Fibroblast of the conjunctiva (primary cell): ENCODE measurements at places on chromosomes 13 and 19.

DNA sequence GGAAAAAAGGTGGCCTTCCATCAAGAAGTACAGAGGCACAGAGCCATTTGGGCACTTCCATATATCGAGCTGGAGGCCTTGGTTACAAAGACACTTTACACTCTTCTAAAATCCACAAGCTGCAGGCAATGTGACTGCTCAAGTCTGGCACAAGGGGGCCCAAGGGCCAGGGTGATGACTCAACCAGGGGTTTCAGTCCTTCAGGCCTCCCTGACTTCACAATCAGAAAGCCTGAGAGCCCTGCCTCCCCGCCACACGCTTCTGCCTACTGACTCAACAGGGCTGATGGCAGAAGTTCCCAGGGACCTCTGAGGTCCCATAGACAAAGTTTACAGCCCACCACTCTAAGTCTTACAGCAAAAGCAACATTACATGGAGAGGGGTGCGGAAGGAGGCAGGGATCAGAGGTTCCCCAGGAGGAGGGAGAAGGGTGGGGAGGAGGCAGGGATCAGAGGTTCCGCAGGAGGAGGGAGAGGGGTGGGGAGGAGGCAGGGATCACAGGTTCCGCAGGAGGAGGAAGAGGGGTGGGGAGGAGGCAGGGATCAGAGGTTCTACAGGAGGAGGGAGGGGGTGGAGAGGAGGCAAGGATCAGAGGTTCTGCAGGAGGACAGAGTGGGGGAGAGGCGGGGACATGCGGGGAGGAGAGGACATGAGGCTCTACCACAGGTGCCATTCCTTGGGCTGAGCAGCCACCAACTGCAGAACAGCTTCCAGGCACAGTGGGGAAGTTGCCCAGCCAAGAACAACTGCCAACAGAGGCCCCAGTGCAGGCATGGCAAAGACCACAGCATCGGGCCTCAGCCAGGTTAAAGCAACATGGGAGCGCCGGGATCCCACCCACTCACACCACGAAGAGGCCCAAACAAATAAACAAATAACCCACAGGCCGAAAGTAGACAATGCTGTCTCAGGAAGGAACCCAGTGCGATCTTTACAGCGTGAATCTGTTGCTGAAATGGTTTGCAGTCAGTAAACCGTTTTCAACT, 52.0 kb downstream of the SLC7A1 start:
- DNase-seq: no peak

- DNase-seq: no peak
These were observed 688 bp downstream of the ZFP36 start for GRCh38 chr19:39407410-39407659.

DNA sequence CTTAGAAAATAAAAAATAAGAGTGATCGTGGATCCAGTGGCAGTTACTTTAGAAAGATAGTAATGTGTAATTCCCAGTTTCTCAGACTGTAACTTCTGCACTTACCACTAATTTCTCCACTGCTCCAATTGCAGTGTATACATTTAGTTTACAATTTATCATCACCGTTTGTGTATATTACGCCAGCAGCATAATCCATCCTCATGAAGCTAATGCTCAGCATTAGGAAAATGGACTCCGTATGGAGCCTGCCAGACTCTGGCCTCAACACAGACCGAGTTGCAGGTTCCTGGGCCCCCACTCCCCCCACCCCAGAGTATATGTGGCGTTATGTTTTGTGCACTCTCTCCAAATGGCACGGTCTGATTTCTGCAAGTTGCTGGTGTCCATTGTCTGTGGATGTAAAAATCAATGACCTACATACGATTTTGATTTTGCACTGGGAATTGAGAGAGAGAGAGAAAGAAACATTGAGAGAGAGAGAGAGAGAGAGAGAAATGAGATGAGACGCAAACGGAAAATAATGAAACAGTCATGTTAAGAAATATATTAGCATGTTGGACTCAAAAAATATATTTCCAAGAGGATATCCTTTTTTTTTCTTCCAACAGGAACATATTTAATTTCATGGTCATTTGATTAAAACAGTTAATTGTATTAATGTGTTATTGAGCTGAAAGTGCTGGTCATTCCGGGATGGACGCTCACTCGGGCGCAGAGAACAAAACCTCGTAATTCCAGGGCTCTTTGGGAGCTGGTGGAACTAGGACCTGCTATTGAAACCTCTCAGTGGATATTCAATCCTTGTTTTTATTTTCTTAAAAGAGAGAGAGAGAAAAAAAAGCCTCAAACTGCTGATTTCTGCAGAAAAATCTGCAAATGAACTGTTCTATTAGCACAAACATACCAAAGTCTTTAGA, 278.8 kb downstream of the TSHZ3 start:
- DNase-seq: no peak

DNA sequence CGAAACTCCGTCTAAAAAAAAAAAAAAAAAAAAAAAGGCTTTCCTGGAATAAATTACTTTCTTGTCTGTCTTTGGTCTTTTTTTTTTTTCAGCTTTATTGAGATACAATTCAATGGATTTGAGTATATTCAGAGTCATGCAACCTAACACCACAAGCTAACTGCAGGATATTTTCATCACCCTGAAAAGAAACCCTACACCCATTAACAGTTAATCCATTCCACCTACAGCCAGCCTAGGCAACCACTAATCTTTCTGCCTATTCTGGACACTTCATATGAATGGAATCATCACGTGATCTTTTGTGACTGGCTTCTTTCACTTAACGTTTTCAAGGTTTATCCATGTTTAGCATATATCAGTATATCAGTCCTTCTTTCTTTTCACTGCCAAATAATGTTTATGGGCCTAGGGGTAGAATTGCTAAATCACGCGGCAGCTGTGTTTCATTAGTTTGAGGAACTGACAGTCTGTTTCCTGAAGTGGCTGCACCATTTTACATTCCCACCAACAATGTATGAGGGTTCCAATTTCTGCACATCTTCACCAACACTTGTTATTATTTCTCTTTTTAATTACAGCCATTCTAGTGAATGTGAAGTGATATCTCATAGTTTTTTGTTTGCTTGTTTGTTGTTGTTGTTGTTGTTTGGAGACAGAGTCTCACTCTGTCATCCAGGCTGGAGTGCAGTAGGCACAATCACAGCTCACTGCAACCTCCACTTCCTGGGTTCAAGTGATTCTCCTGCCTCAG, 19.9 kb downstream of the LRFN3 start:
- DNase-seq: no peak

GRCh38 chr19:35059006-35059798, 17.7 kb downstream of the HPN start:
- no peak for DNase-seq

DNA sequence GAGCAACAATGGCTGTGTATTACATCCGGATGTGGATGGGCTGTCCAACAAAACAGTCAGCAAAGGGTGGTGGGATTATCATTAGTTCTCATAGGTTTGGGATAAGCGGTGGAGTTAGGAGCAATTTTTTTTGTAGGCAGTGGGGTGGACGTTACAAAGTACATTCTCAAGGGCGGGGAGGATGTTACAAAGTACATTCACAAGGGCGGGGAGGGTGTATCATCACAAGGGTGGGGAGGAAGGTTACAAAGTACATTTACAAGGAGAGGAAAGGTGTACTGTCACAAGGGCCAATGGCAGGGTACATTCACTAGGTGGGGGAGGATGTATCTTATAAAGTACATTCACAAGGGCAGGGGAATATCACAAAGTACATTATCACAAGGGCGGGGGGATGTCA, 20.8 kb upstream of the ZNF561 start:
- DNase-seq: no peak

DNA sequence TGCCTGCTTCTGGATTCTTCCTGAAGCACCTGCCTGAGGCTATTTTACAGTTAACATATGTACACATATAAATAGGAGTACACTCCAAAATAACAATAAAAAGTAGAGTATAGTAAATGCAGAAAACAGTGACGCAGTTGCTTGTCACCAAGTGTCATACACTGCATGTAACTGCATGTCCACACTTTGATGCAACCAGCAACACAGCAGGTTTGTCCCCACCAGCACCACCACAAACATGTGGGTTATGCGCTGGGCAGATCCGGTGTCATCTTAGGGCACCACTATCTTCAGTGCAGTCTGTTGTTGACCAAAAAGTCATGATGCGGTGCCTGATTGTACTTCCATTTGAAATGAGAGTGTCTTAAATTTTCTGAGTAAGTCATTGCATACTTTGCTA, 51.3 kb downstream of the COL4A2 start:
- DNase-seq: no peak

GRCh38 chr19:52191951-52192350, 2.1 kb downstream of the PPP2R1A start:
- DNase-seq: no peak

GRCh38 chr13:45316338-45316737, 24.6 kb downstream of the TPT1 start:
- DNase-seq: no peak

DNA sequence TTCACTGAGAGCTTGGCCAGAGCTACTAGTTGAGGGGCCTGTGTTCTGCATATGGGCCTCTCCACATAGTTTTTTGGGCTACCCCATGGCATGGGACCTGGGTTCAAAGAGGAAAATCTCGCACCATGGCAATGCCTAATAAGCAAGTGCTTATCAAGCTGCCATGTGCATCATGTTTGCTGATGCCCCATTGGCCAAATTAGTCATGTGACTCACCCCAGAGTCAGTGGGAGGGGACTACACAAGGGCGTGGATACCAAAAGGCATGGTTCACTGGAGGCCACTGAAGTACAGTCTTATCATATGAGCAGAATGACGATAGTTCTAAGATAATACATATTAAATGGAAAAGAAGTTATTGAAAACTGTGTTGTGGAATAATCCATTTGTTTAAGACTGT, 214.8 kb downstream of the LMO7 start:
- DNase-seq: no peak

DNA sequence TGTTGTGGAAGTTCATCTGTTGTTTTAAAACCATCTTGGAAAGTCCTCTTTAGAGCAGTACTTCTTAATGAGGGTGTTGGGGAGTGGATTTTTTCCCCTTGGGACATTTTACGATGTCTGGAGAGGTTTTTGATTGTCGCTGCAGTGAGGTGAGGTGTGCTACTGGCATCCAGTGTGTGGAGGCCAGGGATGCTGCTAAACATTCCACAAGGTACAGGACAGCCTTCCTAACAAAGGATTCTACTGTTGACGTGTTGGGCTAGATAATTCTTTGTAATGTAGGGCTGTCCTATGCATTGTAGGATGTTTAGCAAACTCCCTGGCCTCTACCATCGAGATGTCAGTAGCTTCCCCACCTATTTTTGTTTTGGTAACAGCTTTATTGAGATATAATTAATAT, 33.3 kb downstream of the NAA16 start:
- no peak for DNase-seq

DNA sequence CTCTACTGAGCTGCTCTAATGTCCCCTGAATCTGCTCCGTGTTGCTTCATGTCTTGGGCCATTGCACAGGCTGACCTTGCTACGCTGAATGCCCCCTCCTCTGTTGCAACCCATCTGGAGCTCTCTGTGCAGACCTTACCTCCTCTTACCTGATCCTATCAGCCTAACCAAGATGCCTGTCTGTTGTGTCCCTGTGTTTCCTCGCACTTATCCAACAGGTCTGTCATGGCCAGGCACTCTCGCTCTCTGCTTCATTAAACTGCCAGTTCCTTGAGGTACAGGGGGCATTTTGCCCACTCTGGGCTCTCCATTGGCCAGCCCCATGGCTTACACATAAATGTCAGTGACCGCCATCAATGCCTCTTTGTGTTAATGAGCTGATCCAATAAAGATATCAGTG, 277.7 kb upstream of the TSHZ3 start:
- DNase-seq: no peak

GRCh38 chr13:46396341-46396740, 9.3 kb upstream of the RUBCNL start:
- DNase-seq: no peak

GRCh38 chr13:42617221-42617620, 43.3 kb downstream of the TNFSF11 start:
- no peak for DNase-seq

GRCh38 chr13:51723529-51723928, 80.4 kb downstream of the DHRS12 start:
- DNase-seq: no peak

DNA sequence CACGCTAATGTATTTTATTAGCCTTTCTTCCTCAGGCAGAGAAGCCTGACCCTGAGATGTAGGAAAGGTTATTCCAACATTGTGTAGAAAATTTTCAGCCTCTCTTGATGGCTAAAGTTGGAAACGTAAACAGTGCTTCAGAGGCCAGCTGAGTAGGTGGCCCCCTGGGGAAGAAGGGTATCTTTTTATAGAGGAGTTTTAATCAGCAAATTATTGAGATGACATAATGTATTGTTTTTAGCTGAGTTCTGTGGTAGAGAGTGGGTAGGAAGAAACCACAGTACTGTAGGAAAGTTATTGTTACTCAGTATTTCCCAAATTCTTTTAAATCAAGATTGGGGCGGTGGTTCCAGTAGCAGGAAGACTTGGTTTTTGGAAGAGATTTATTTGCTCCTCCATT, 268.8 kb downstream of the DLEU7 start:
- DNase-seq: no peak

DNA sequence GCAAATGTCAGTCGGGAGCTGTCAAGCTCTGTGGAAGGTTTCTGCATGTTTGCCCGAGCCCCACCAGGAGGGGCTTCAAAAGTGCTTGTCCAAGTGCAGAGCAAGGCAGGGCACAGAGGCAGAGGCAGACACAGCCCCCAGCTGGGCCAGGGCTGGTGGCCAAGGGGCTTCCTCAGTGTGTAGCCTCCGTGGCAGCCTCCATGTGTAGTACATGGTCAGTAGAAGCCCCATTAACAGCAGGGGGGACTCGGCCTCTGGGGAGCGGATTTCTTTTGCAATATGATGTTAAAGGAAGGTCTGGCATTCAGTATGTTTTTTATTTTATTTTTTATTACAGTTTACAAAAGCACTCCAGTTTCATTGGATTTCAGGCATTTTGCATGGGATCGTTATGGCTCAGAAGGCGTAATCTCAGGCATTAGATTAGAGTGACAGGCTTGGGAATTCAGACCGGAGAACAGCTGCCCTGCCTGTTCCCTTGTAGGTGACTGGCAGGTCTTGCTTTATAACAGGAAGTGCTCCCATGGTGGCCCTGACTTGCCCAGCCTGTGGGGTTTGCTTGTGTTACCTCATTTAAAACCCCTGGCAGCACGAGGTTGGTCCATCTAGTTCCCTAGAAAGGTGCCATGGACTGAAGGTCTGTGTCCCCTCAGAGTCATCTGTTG, 129.2 kb downstream of the KDM4B start:
- no peak for DNase-seq

DNA sequence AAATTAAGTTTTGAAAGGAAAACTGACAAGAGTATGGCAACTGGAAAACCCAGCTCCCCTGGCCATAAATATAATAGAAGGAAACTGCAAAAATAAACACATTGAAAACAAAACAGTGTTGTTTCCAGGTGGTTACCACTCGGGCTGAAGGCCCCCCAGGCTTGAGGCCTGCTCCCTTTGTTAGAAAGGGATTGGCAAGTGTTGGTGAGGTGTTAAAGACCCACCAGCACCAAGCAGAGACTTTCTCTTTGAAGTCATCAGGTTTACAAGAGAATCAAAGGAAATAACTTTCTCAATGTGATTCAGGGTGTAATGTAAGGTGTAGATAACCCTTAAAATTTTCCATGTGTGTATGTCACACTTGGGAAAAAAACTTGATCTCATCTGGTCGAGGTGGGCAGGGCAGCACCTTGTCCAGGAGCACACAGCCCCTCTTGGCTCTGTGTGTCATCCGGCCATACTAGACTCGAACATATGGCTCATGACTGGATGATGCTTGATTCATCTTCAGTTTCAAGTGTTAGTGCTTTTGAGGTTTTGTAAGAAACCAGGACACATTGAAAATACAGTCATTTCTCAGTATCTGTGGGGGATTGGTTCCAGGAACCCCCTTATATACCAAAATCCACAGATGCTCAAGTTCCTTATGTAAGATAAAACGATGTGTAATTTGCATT, 7.8 kb downstream of the ACTN4 start:
- DNase-seq: no peak
